ENCODE measurements at places on chromosomes 6 and 20.
A peak's percentile ranks its signal among the peaks of the same experiment; 100 is the strongest.

DNA sequence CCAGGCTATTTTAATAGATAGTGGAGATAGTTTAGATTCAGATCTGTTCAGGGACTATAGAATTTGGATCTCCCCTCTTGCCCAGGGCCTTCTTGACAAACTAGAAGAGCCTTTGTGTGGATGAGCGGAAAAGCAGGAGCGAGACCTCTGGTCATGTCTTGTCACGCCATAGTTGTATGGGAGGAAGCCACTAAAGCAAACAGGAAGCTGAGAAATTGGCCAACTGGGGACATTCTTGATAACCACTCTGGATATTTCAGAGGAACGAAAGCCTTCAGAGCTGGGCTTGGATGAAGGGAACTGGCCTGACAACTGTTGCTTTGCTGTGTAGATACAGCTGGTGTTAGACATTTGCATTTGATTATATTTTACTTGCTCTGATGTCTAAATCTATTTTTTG is 54.1 kb upstream of the EXOC2 start:
- DNase-seq = no peak

DNA sequence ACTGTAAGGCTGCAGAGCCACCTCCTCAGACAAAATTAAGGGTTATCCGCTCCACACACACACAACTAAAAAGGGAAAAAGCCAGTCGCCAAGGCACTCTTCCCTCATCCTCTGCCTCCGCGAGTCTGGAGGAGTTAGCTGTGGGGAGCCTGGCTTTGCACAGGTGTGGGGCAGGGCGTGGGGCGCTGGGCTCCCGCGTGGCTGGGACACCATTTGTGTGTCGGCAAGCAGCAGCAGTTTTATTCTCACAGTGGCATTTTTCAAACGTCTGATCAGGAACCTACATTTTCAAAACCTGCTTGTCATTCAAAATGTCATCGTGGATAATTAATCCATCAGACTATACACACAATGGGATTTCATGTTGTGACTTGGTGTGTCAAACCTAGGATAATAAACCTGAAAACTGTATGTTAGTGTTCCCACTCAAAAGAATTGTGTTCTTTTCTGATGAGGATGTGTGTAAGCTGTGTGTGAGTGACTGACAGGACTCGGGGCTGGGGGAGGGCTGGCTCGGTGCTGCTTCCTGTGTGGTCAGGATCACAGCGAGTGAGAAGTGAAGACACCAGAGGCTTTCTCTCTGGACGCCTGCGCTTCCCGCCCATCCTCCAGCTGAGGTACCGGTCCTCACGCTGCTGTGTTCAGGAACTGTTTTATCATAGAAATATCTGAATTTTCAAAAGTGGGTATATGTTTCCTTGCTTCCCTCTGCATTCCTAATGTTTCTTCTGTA is 83.1 kb downstream of the IRF4 start:
- no peak for DNase-seq

DNA sequence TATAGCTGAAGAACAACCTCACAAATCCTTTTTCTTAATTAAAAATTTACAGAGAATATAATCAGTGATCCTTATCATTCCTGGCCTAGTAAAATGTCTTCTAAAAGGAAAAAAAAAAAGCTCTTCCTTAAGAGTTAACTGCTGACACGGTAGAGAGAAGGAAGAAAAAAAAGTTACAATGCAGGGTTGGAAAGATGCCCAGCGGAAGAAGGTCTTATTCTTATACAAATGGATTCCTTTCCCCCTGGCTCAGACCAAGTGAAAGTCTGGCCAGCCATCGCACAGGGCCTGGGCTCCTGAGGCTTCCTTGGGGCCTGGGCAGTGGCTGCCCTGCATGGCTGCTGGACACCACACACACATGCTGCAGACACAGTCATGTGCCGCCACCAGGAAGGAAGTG is 688.6 kb downstream of the TENT5A start:
- no peak for DNase-seq

GRCh38 chr6:158775832-158776231 is 43.3 kb downstream of the EZR start:
- no peak for DNase-seq

GRCh38 chr6:148559848-148560433 is 186.9 kb upstream of the UST start:
- DNase-seq = peak; percentile 71

DNA sequence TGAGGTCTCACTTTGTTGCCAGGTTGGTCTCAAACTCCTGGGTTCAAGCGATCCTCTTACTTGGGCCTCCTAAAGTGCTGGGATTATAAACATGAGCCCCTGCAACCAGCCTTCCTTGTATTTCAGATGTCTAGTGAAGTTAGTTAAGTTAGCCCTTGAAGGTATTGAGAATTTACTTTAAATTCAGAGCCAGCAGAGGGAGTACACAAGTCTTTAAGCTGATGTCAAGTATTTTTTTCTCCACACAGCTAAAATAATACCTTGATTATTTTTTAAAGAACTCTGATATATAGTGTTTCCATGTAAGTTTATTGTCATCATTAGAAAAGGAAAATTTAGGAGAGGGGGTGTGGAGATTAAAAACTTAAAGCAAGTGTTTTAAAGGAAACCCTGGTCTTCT is 9.8 kb downstream of the FOXO3 start:
- DNase-seq = no peak

DNA sequence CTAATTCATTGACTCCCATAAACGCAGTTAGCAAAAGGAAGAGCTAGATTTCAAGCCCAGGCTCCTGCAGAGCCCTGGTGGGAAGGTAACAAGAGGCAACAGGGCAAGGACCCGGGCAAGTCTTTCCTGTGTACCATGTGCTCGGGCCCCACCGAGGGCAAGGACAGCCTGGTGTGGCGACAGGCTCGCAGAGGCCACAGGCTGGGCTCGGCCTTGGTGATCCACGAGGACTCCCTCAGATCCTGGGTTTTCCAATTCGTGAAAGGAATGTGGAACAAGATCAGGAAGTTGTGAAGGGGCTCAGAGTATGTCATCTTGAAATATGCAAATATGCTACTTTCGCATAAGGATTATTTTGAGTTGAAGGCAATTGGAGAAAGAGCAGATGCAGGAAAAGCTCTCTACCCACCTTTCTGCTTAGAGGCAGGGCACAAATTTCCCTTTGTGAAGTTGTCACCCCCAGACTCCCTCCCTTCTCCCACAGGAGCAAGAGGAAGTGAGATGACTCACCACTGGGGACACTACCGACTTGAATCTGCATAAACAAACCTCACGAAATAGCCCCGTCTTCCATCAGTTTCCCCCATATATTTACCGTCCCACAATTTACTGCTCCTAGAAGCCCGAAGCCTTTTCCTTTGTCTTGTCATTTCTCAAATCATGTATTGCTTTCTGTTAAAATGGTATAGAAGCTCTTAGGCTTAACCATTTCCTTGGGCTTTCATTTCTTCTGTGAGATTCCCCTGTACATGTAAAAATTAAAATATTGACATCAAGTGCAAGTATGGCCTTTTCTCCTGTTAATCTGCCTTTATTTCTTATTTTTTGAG is 79.0 kb downstream of the PSMG4 start:
- DNase-seq = no peak

GRCh38 chr6:128507337-128508310 is 12.8 kb downstream of the PTPRK start:
- no peak for DNase-seq

DNA sequence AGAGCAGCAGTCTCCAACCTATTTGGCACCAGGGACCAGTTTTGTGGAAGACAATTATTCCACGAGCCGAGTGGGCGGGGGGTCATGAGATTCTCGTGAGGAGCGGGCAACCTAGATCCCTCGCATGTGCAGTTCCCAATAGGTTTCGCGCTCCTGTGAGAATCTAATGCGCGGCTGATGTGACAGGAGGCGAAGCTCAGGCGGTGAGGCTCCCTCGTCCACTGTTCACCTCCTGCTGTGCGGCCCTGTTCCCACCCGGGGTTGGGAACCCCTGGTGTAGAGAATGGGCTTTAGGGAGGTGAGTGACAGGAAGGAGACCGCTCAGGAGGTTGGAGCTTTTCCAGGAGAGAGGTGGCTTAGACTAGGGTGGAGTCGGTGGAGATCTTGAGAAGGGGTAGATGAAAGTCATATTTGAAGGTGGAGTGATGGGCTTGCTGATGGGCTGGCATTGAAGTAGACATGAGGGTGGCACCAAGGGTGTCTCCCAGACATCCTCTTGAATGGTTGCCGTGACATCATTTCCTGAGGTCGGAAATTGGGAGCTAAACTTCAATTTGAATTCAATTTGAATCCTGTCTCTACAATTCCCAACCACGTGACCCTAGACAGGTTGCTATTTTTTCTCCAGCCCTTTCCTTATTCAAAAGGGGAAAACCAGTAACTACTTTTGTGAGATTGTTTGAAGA is 1.5 kb upstream of the RAD21L1 start:
- DNase-seq = no peak

GRCh38 chr6:1700278-1700967 is 90.7 kb downstream of the FOXC1 start:
- DNase-seq = no peak

DNA sequence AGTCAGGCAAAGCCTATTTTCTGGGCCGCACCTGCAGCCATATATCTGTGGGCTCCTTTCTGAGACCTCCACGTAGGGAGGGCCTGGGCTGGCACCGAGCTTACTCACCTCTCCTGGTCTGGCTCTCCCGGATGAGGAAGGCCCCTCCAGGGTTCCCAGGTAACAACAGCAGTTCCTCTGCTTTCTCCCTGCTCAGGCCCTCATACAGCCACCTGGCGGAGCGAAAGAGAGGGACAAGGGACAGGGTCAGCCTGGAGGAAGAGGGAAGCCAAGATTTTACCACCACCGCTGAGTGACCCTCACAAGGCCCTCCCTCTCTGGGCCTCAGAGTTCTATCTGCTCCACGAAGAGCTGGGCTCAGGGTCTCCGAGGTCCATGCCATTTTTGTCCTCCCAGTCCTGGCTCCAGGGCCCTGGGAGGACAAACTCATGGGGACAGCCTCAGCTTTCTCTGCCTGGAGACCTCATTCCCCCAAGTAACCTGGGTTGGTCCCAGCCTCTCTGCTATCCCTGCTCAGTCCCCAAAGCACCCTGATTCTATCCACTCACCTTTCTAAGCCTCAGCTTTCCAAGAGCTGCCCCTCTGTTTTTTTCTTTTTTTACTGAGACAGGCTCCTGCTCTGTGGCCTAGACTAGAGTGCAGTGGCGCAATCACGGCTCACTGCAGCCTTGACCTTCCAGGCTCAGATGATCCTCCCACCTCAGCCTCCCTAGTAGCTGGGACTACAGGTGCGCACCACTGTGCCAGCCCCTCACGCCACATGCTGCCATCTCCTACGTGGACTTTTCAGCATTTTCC is 13.3 kb downstream of the SLA2 start:
- DNase-seq = no peak

DNA sequence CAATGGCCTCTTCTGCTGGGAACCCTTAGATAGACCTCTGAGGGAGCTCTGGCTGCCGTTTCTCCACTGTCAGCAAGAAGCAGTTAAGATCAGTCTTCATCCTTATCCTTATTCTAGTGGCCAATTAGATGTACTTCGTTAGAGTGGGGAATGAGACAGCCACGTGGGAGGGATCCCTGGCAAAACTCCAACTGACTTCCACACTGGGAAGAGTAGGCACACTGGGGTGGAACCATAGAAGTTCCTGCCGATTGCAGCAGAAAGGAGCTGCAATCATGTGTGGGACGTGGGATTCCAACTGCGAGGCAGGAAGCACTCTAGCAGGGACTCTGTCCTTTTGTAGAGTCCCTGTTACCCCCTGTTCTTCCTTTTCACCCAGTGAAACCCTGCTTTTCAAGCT is 226.3 kb upstream of the RGS17 start:
- DNase-seq = no peak

Measured in caudate nucleus (tissue), 63 donors.